ENCODE measurements at places on chromosomes 4 and X.

DNA sequence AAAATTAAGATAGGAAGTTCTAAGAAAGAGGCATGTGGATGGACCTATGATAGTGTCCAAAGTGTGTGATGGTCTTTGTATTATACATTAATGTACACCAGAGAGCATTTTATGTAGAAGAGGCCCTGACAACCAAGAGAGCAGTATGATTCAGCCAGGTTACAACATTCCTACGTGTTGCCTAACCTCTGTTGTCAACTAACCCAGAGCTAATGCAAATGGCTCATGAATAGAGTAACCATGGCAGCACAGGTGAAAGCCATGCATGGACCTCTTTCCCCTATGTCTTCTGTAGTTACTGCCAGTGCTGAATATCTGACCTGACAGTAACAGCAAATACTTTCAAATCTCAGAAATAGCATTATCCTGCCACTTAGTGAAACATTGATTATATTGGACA lies 255.6 kb downstream of the NDST4 start:
- DNase-seq: no peak

DNA sequence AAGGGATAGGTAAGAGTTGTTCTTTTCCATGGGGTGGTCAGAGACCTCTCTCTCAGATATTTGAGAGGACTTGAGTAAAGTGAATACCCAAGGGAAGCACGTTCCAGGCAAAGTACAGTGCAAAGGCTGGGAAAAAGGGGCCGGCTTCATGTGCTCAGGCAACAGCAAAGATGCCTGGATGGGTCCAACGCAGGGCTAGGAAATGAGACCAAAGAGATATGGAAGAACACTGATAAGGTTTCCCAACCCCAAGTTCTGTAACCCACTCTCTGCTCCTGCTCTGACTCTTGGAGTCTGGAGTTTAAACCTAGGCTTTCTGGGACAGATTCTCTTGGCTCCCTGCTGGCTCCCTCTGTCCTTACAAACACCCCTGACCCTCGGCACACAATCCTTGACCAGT lies 36.2 kb upstream of the PROM1 start:
- no peak for DNase-seq

DNA sequence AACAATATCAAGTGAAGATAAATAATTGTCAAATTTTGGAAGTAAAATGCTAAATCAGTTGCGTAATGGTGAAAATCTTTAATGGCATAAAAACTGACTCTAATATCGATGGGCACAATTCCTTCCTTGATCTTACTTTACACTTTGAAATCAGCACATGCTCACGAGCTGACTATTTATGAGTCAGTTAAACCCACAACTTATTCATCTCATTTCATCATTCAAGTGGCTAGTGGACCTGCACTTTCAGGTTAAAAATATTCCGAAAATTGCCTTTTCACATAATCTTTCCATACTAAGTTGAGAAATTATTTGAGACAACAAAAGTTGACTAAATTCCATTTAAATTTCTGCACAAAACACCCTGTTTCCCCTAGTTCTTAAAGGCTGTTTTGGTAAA lies 582.1 kb upstream of the TENM3 start:
- no peak for DNase-seq

DNA sequence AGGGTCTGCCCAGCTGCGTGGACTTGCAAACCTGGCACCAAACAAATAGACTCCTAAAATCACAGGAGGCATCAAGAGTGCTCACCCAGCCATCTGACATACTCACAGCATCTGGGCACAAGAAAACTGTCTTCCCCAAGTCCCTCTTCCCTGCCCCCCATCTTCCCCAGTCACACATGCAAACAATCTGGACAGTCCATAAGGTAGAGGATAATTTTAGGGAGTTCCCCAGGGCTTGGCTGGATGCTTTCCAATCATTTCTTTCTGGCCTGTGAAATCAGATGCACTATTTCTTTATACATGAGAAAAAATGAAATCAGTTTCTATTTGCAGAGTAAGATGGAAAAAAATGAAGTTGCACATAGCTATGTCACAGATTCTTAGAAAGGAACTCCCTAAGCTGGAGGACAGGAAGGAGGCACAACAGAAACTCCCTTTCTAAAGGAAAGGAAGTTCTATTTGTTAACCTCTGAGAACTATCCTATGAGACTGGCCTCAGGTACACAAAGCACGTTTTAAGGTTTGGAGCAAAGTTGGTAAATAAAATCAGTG lies 342.3 kb downstream of the HNRNPD start:
- DNase-seq: no peak

DNA sequence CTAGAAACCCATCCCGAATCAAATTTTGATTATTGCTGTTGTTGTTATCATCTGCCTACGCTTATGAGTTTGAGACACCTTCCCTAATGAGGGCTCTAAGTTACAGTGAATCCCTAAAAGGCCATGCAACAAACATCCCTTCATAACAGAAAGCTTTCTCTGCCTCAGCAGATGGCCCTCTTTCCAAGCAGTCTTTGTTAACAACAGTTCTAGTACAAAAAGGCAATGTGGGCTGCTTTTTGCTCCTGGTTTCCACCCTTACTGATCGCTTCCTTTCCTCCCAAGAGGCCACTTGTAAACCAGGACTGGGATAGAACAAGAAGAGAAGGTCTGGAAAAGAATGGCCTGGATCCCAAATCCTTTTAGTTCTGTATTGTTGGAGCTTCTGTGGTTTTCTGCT lies 24.2 kb downstream of the GPC4 start:
- DNase-seq: no peak

DNA sequence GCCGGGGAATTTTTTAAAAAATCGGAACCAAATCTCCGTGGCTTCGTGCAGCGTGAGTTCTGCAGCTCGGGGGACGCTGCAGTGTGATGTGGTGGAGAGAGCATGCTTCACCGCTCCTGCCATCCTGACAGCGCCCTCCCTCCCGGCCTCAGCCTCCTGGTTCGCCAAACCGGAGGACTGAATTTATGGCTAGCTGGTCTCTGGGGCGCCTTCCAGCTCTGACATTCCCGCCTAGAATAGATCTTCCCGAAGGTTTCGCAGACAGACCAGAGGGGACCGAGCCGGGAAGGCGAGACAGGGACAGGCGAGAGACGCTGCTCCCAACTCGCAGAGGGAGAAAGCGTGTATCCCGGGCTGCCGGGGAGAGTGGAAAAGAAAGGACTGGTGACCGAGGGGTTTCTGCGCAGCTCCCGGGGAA lies 25.9 kb downstream of the HOPX start:
- peak; percentile 14 for DNase-seq

DNA sequence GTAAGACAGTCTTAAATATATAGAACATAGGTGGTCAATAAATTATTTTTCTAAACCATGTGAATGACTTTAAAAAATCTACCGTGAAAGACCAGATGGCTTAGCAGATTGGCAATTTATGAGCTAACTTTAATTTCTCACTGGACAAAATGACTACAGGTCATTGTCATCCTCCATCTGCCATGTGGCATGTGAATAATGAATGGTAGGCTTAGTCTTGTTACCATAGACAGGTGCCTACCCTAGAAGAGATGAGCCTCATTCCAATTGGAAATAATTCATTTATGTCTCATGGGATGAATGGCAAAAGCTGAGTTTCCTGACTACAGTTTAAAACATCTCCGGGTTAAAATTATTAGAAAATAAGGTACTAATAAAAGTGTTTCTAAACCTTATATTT lies 1043.3 kb downstream of the FAT4 start:
- no peak for DNase-seq

DNA sequence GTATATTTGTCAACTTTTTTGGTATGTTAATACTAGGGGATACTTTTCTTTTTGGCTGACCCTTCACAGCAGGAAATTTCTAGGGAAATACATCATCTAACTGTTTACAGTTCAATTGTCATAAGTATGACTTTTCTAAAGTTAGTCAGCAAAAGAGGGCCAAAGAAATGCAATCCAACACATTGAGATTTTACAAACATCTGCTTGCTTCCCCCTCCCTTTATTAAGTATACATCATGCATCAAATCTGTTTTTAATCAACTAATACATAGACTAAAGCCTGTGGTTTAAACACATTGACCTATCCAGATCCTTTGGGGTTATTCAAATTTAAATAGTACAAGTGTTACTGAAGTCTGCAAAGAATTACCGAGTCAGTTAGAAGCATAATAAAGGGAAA lies 93.9 kb downstream of the MID1 start:
- no peak for DNase-seq

- no peak for DNase-seq
These were observed 132.9 kb downstream of the NKX6-1 start for GRCh38 chr4:84366161-84366560.

DNA sequence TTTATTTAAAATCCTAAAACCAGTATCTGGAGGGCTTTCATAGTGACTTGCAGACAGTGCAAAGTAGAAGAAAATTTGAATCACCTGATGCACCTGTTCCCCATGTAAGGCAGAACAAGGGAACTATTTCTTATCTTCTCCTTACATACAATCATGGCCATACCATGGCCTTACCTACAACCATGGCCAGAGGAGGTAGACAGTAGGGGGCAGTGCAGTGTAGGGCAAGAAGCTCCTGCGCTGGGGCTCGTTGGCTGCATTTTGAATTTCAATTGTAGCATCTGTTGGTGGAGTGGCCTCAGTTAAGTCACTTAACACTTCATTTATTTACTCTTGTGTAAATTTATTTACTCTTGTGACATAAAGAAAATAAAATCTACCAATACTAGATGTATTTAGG lies 33.0 kb downstream of the GALNTL6 start:
- no peak for DNase-seq

DNA sequence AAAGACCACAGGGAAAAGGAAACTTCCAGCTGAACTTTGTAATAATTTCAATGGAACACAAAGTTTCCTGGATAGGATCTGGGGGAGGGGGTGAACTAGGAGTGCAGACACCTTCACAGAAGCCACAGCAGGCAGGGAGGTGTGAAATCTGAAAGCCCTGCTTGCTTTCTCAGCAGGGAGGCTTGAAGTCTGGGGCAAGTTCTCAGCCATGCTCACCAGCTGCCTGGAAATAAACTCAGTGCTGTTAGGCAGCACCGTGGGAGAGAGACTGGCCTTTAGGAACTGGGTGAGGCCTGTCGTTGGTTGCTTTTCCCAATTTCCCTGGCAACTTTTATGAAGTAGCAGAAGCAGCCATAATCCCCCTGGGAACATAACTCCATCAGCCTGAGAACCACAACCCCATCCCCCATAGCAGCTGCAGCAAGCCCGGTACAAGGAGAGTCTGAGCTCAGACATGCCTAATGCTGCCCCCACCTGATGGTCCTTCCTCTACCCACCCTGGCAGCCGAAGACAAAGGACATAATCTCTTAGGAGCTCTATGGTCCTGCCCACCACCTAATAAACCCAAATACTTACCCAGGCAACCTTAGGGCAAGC lies 39.2 kb upstream of the NMU start:
- no peak for DNase-seq

- no peak for DNase-seq
These were observed 74.9 kb upstream of the PDHA2 start for GRCh38 chr4:95764961-95765360.

GRCh38 chr4:26218677-26219605 lies 101.9 kb upstream of the RBPJ start:
- DNase-seq: no peak

DNA sequence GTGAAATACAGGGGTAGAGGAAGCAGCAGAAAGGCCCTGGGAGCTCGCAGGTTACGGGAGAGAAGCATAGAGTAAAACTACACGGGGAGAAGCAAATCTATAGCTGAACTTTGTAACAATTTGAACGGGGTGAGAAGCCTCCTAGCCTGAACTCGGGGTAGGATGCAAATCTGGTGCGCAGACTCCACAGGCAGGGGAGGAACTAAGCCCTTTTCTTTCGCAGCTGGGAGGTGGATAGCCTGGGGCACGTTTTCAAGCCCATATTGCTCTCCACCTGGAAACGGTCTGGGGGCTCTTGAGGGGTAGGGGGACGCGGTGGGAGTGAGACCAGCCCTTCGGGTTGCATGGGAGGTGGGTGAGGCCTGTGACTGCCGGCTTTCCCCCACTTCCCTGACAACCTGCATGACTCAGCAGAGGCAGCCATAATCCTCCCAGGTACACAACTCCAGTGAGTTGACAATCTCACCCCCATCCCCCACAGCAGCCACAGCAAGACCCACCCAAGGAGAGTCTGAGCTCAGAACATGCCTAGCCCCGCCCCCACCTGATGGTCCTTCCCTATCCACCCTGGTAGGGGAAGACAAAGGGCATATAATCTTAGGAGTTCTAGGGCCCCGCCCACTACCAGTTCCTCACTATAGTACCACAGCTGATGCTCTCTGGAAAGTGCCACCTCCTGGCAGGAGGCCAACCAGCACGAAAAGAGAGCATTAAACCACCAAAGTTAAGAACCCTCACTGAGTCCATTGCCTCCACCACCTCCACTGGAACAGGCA lies 29.9 kb downstream of the SOWAHB start:
- no peak for DNase-seq

GRCh38 chr4:83605744-83606172 lies 69.8 kb downstream of the GPAT3 start:
- DNase-seq: no peak

GRCh38 chr4:98606894-98607293 lies 51.5 kb downstream of the TSPAN5 start:
- no peak for DNase-seq

DNA sequence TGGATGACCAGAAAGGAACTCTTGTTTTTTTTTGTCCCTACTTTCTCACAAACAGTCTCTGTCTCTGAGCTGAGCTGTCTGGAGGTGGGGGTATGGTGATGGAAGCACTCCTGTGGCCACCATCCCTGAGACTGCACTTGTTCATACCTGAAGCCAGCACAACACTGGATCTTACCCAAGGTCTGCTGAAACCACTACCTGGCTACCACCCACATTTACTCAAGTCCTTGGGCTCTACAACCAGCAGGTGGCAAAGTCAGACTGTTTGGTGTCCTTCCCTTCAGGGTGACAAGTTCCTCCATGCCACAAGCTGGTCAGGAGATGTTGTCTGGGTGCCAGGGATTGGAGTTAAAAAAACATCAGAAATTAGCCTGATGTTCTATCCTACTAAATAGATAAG lies 89.7 kb downstream of the NEXMIF start:
- DNase-seq: no peak

- no peak for DNase-seq
These were observed 17.8 kb upstream of the SEPTIN11 start for GRCh38 chr4:76931576-76932276.

- DNase-seq: no peak
These were observed 95.2 kb downstream of the AMMECR1 start for GRCh38 chrX:110222497-110223257.

All from anterior cingulate cortex (tissue), 58 donors.